Kidney (tissue), 22 donors: ENCODE measurements at places on chromosomes 3 and 15. TPM values are rescaled to one million over a fixed set of nuclear protein-coding genes. Genes with fewer than 3 reads are reported as not detected.

DNA sequence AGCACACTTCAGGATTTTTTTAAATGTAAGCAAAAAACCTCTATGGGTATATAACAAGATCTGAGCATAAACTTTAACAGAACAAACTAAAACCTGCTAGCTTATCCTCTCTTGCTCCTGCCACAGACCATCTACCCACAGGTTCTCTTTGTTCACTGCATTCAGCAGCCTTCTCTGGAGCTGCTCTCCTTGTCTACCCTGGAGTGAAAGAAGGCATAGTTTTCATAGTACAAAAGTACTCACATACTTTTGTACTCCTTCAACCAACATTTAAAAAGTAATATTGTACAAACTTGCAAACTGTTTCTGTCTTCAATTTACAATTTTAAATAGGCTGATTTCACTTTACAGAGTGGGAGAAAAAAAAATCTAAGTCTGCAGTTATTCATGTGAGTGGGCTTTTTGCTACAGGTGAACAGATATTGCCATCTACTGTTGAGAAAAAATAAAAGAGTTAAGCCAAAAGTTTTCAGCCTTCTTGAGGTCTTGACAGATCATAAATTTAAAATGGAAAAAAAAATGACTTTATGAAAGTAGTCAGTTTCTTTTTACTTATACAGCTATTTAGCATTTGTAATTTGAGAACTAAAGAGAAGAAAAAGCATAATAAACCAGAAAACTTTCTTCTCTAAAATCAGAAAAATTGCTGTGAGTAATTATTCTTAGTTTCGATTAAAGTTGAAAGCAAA is 20.4 kb downstream of the TERC start:
- peak; percentile 68 for DNase-seq

The IQCH gene
- 3.2 TPM for polyA plus RNA-seq

DNA sequence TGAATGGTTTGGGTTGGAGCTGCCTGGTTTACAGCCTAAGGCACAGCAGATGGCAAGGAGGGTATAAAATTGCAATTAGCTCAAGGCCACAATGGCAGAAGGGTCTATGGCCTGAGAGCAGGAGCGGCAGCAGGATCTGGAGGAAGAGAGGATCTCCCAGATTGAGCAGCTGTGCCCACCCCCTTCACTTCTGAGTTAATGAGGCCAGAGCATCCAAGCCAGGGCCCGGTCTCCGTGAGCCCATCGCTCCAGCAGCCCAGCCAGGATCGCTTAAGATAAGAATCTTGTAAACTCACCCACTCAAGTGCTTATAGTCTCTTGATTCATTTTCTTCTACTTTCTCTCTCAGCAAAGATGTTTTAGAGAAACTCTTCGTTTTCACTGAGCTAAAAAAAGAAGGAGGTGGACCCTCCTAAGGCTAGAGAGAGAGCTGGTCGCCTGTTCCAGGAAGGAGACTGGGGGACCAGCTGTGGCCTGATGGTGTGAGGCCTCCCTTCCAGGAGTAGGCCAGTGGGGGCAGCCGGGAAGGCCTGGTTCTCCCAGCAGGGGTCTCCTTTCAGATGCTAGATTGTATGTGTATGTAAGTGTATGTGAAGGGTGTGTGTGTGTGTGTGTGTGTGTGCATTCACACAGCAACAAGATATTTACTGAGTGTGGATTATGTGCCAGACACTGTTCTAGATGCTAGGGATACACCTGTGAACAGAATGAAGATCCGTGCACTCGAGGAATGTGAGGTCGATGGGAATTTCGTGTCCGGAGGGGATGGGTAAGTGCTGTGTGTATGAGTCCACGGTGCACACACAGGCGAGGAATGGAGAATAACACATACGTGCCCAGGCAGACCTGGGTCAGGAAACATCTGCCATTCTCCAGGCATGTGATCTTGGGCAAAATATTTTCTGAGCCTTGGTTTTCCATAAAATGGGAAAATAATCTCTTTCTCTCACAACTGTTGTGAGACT is 18.6 kb downstream of the MAGEF1 start:
- peak; percentile 70 for DNase-seq

- DNase-seq, result no peak
Measured at GRCh38 chr3:148924562-148924961, 59.5 kb downstream of the CPA3 start.

The PYGO1 gene
- 0.49 TPM for polyA plus RNA-seq

- no peak for DNase-seq
Measured at GRCh38 chr3:49257187-49257586, 19.8 kb downstream of the C3orf62 start.

DNA sequence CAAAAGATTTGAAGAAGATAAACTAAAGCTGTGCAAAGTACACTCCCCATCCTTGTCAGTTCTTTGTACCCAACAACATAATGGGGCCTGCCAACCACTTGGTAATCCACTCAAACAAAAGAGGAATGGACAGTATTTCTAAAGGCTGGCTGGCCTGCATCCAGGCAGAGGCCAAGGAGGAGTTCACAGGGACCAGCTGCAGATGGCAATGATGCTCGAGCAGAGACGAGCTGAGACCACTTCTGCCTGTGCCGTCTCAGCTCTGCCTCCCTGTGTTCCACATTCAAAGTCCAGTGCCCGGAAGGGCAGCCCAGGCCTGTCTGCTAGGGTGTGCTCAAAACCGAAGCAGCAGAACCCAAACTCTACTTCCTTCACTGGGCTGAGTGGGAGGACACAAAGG is 14.3 kb downstream of the CXCR6 start:
- no peak for DNase-seq

DNA sequence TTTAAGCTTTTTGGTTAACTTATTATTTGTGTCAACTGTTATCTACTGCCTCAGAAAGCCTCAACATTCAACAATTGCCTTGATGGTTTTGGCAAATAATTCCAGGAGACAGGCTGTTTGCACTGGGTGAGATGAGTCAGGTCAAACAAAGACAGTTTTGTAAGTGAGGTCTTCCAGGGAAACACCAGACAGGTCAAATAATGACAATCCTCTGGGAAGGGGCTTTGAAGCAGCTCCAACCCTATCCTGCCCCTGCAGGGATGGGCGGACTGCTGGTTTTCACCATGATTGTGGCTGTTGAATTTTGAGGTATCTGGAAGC is 79.4 kb upstream of the PRR23E start:
- no peak for DNase-seq

GRCh38 chr3:38579551-38580449 is 69.7 kb downstream of the SCN5A start:
- peak; percentile 11 for DNase-seq

DNA sequence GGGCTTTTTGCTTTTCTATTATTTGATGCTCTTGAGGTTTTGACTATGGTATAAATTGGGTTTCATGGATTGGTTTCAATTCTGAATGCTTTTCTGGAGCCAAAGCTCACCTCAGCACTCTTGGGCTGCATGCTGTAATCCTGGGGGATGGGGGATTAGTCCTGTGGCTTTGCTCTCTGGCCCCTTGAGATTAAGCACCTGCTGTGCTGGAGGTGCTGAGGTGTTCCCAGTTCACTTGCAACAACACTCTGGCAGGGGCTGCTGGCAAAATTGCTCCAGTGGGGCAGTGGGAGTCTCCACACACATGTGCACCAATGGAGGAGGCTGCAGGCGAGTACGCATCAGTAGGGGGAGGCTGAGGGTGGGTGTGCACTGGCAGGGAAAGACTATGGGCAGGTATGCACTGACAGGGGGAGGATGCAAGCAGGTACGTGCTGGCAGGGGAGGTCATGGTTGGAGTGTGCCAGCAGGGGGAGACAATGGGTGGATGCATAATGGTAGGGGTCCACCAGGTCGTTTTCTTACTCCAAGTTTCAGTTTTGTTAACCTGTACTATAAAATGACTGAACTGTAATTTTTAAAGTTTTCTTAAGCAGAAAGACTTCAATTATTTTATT is 489.2 kb downstream of the FGF12 start:
- no peak for DNase-seq

GRCh38 chr3:46027021-46027705 is at the start of gene XCR1:
Gene XCR1 (minus strand): TSS chr3:46027483. CDS start chr3:46021947, 5,536 bp downstream.
- DNase-seq, result no peak

- no peak for DNase-seq
Measured at GRCh38 chr3:193910886-193911738, 224.8 kb upstream of the HES1 start.

The ACP3 gene
- polyA plus RNA-seq, result 31.8 TPM

The SKOR1 gene
- 0.22 TPM for polyA plus RNA-seq

- DNase-seq, result no peak
Measured at GRCh38 chr3:4898454-4899313, 80.6 kb upstream of the BHLHE40 start.

The USP8 gene
- polyA plus RNA-seq, result 26.8 TPM

The FANCD2OS gene
- not detected for polyA plus RNA-seq

The CYP1A2 gene
- polyA plus RNA-seq, result not detected

The SRGAP3 gene
- polyA plus RNA-seq, result 4.1 TPM

DNA sequence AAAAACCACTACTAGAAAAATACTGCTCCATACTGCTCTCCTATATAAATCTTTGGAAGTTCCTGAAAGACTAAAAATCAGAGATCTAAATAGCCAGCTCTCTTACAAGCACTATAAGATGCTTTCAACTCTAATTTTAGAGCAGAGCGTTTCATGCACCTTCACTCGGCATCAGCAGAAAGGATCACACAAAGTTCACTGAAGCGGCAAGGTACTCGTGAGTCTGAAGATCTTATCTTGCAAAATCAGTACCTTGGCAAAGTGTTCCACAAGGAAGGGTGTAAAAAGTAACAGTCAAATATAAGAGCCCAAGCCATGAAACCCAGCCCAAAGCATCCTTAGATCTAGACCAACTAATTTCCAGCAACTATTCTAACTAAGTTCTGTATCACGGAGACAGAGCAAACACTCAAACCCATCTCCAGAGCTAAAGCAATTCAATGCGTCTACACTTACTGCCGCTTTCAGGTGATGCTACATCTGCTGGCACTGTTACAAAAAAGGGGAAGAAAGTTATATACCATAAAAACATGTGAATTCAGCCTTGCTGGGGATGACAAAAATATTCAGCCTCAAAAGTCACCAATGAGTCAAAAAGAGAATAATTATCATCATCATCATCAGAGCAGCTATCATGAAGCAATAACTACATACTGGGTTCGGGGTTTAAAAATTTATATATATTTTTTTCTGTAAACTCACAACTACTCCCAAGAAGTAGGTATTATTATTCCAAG is 16.3 kb downstream of the VPS39 start:
- DNase-seq, result no peak

- no peak for DNase-seq
Measured at GRCh38 chr3:165212580-165212979, 16.4 kb upstream of the SLITRK3 start.

GRCh38 chr3:2904054-2904453 is 206.1 kb downstream of the IL5RA start:
- no peak for DNase-seq

DNA sequence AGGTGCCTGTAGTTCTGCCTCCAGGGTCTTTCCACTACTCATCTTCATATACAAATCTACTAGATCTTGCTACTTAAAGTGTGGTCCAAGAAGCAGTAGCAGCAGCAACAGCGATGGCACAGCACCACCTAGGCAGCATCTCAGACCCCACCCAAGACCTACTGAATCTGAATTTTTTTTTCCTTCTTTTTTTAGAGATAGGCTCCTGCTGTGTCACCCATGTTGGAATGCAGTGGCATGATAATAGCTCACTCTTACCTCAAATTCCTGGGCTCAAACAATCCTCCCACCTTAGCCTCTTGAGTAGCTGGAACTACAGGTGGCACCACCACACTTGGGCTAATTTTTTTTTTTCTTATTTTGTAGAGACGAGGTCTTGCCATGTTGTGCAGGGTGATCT is 346.7 kb upstream of the TGFBR2 start:
- no peak for DNase-seq

The ECE2 gene
- not detected for polyA plus RNA-seq

GRCh38 chr3:140904521-140904920 is 37.1 kb upstream of the SLC25A36 start:
- no peak for DNase-seq

DNA sequence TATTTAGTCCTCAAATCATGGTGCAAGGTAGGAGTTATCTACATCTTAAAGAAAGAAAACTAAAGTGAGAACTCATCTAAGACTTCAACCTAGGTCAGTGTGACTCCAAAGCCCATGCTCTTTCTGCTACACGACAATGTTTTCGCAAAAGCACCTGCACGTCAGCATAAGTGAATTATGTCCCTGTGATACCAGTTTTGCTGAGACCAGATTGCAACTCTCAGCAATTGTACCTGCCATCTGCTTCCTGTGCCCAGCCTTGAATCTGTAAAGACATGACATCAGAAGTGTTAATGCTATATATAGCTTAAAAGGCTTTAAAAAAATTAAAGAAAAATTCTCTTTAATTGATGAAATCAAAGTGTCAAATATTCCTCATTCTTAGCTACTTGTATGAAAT is 43.4 kb downstream of the RETNLB start:
- DNase-seq, result no peak

- no peak for DNase-seq
Measured at GRCh38 chr15:56337084-56337725, 28.0 kb upstream of the TEX9 start.

The C3orf20 gene
- not detected for polyA plus RNA-seq

The KCNH8 gene
- not detected for polyA plus RNA-seq

GRCh38 chr3:31525532-31525931 is 7.2 kb upstream of the STT3B start:
- no peak for DNase-seq

DNA sequence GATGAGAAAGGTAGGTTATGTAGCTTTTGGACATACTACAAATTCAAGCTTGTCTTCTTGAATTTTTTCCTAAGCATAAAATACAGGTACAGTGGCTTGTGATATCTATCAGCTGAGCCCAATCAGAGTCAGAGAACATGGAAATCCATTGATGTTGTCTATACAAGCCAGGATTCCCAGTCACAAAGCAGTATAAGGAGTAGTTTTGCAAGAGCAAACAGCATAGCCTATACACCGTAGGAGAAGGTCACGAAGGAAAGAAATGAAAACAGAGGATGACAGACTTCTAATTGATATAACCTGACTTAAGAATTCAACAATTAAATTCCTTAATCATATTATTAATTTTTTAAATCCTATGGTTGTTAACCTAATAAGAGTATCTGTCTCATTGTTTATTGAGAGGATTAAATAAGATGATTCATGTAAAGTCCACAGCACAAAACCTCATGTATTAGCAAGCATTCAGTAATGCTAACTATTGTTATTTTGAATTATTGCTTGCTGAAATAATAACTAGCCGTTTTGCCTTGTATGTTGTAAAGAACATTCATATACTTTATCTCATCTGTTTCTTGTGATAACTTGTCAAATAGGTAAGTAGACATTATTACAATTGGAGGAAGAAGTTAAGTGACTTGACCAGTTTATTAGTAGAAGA is 276.6 kb upstream of the ZPLD1 start:
- DNase-seq, result no peak

The P2RY14 gene
- polyA plus RNA-seq, result 0.54 TPM

GRCh38 chr3:77303955-77304699 is 264.2 kb downstream of the ROBO2 start:
- no peak for DNase-seq
